Kidney glomerular epithelial cell (primary cell): ENCODE measurements at places on chromosomes 6 and 20.

DNA sequence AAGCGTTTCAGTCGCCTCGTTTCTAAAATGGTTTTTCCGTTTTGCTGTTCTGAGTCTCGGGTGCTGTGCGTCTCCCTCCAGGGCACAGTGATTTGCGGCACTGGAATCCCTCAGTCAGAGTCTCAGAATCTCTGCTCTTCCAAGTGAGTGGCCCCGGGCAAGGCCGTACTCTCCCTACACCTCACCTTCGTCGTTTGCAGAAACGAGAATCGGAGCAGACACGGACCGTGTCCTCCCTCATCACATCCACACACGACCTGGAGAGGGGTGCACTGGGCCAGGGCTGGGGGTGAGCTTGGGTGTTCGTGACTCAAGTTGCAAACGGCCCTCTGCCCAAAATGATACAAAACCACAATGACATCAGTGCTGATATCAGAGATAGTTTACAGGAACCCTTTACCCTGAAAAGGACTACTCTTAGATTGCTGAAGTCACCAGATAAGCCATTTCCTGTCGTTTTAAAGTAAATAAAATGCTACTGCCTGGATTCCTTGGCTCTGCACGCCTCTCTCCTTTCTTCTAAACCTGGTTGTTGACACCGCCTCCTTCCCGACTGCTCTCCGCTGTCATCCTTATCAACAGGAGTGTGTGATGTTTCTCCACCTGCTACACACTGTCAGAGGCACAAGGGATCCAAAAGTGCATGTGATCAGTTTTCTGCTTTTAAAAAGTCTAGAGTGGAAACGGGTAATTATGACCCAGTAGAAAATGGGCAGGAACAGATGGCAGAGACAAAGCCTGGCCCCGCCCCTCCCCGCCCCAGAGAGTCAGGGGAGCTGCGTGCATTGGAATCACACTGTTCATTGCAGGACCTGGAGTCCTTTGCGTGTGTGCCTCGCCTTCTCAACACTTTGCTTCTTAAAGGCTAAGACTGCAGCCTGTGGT, 38.4 kb downstream of the KIF25 start:
- no peak for DNase-seq

- no peak for DNase-seq
Observed at GRCh38 chr20:25252230-25252651, 4.4 kb downstream of the PYGB start.

DNA sequence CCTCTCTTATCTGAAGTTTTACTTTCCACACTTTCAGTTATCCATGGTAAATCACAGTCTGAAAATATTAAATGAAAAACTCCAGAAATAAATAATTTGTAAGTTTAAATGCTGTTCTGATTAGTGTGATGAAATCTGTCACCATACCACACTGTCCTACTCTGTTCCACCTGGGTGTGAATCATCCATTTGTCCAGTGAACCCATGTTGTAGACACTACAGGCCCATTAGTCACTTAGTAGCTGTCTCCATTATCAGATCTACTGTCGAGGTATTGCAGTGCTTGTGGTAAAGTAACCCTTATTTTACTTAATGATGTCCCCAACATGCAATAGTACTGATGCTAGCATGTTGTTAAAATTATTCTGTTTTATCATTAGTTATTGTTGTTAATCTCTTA, 29.2 kb upstream of the MMS22L start:
- DNase-seq: no peak

- DNase-seq: no peak
Observed at GRCh38 chr6:25713824-25714223, 40.7 kb upstream of the SLC17A4 start.

DNA sequence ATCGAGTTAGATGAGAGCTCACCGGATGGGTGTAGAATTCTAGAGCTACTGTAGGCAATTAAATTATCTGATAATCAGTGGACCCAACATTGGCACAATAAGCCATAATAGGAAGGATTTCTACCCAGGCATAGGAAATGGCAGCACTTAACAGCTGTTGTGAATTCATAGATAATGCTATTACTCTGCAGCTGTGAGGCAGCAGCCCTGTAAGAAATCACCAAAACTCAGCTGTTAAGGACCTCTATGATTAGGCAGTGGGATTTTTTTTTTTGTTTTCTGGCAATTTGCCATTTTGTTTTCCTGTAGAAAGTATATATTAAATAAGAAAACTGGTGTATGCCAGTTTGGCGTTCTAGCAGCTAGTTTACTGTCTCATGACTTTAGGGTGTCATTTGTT, 609.1 kb upstream of the SLC35B3 start:
- no peak for DNase-seq

DNA sequence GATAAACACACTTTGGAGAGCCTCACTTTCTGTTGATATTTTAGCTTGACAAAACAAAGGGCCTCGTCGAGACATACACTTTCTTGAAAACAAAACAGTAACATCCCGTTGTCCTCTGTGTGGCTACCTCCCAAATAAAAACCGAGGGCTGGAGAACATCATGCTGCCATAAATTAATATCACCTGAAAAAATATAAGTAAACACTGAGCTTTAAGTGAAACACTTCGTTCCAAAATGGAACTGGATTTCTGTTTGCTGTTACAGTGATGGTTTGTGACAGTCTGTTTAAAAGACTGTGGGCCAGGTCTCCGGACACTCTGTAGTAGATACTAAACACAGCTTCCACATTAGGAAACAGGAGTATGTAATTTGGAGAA, 187.2 kb downstream of the SMOC2 start:
- DNase-seq: no peak

- DNase-seq: no peak
Observed at GRCh38 chr6:106143665-106144064, 57.5 kb downstream of the PRDM1 start.

GRCh38 chr20:5482791-5483190, 166.0 kb upstream of the PROKR2 start:
- no peak for DNase-seq

DNA sequence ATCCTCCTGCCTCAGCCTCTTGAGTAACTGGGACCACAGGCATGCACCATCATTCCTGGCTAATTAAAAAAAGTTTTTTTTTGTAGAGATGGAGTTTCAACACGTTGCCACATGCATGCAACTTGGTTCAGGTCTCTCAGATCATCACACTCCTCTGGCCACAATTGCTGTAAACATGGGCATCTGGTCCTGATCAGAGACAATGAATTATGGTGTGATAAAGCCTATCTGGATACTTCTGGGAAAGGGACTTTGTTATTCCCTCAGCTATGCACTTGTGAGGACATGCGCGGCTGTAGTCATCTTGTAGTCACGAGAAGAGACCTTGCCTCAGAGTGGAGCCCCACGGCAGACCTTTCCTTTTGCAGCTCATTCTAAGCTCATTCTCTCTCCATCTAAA, 210.9 kb upstream of the ZFP64 start:
- no peak for DNase-seq

DNA sequence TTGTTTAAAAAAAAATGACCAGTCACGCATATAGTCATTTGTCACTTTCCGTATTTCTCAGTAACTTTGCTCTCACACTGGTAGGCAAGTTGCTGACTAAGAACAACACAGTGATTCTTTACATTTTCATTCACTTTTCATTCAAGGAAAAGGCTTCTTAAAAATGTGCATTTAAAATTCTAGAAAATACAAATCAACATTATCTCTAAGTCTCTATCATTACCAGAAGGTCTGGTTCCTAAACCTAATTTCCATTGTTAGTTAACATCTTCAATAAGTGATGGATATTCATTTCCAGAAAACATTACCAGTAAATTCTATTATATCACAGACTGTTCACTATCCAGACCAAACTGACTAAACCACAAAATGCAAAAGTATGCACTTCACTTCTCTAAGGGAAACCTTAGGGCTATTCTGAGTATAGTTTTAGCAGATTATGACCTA, 115.3 kb downstream of the AHI1 start:
- DNase-seq: no peak

GRCh38 chr6:37366910-37367309, 13.1 kb downstream of the RNF8 start:
- no peak for DNase-seq

DNA sequence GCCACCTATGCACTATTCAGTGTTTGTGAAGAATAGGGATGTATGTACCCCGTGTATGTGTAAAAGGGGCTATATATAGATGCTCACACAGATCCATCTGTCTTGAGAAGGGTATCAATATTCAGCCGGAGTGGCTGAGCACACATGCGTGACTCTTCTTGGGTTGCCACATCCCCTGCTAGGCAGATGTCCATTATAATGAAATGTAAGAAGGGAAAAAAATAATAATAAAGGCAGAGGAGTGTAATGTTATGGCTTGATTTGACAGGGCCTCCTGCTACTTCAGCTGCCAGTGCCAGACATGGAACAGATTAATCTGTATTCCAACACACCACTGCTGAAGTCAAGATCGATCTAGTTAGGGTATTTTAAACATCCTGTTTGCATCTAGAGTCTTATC, 74.2 kb upstream of the VSTM2L start:
- no peak for DNase-seq

- DNase-seq: no peak
Observed at GRCh38 chr20:45044601-45045000, 56.3 kb downstream of the KCNS1 start.

- no peak for DNase-seq
Observed at GRCh38 chr6:93970684-93971083, 551.3 kb upstream of the EPHA7 start.

- DNase-seq: peak; percentile 39
Observed at GRCh38 chr6:15441215-15441868, 195.5 kb downstream of the JARID2 start.

DNA sequence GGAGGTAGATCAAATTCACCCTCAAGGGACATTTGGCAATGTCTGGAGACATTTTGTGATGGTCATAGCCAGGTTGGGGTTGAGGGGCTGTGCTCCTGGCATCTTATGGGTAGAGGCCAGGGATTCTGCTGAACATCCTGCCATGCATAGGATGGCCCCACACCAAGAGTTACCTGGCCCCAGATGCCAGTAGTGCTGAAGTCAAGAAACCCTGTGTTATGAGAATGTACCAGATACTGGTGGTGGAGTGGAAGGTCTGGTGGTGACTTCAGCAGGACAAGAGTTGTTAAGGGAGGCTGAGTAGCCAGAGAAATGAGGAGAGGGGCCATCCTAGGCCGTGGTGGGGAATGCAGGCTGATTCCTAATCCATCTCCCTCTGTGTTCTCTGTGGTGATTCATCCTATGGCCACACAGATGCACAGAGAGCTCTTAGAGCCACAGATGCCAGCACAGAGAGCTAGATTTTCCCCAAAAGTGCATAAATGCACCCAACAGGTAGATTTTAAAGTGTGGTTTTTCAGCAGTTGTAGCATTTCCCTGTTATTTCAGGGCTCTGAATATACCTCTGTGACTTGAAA, 43.6 kb downstream of the CDYL start:
- DNase-seq: no peak

DNA sequence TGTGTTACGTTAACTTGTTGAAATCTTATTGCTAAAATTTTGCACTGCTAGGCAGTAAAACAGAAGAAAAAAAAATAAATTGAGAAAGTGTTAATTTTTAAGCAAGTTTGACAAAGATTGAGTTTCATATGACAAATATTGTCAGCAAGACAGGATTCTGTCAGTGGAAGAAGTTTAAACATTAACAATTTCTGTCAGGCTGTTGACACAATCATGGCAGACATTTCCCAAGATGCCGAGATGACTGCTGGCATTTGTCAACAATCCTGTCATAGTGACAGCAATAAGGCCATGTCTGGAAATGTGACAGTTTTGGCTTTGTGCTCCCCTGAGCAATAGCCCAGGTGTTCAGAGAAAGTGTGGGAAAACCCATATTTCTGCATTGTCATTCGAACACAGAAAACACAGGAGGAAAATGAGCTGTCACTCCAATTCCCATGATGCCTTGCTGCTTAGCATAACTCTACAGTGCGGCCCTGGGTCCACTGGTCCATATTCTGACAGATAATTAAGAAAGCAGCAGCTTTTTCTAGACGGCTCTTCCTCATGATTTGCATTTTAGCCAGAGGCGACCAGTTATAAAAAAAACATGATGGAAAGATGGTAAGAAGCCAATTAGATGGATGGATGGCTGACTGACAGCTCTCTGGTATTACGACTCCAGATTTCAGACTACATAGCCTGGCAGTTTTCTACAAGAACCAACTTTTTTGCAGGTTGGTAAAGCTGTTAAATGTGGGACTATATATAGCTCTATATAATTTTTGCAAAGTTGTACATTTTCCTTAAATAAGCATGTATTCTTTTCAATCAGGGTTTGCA, 43.6 kb upstream of the DEFB112 start:
- DNase-seq: no peak

DNA sequence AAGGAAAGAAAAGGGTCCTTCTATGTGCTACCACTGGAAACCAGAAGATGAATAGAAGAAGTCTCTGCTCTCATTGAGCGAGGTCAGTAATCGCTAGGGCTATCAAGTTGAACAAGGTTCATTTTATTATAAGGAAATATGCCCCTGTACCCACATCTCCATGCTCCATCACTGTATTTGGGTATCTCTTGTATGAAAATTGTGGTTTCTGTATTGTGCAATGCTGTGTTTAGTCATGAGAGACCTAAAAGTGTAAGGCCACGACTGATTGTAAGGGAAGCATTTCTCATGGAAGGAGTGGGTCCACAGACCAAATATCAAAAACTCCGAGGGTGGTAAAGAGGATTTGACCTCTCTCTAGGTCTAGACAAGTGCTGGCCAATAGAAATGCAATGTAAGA, 3.6 kb upstream of the HS3ST5 start:
- DNase-seq: no peak

DNA sequence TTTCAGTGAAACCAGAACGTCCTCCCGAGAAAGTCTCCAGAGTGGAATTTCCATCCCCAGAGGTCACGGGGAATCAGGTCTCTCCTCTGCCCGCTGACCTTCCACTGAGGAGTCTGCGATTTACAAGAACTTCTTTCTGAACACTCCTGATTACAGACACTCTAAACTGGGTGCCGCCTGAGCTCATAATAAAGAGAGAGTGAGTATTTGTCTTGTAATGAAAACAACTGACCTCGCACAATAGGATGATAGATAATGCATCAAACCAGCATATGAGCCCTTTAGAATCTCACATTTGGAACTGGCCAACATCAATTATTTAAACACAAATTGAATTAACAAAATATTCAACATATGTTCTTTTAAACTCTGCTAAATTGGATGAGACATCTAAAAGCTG, 47.5 kb downstream of the DLL1 start:
- no peak for DNase-seq

- DNase-seq: no peak
Observed at GRCh38 chr6:13615792-13616120, 621 bp downstream of the NOL7 start.

DNA sequence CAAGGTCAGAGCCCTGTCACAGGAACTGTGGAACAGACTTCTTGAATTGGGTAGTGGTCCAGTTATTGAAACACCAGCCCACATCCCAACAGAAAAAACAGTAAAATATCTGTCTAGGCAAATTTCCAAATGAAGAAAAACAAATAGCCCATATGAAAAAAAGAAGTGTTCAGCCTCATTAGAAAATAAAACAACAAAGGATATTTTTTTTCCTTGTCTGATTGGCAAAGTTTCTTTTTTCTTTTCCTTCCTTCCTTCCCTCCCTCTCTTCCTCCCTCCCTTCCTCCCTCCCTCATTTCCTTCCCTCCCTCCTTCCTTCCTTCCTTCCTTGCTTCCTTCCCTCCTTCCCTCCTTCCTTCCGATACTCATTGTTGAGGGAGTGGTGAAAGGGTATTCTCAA, 20.6 kb upstream of the RIMS4 start:
- DNase-seq: no peak
